CD8-positive, alpha-beta memory T cell (primary cell): ENCODE measurements at places on chromosomes 11 and 22. TPM values are rescaled to one million over a fixed set of nuclear protein-coding genes. Genes with fewer than 3 reads are reported as not detected.
A peak's percentile ranks its signal among the peaks of the same experiment; 100 is the strongest.

DNA sequence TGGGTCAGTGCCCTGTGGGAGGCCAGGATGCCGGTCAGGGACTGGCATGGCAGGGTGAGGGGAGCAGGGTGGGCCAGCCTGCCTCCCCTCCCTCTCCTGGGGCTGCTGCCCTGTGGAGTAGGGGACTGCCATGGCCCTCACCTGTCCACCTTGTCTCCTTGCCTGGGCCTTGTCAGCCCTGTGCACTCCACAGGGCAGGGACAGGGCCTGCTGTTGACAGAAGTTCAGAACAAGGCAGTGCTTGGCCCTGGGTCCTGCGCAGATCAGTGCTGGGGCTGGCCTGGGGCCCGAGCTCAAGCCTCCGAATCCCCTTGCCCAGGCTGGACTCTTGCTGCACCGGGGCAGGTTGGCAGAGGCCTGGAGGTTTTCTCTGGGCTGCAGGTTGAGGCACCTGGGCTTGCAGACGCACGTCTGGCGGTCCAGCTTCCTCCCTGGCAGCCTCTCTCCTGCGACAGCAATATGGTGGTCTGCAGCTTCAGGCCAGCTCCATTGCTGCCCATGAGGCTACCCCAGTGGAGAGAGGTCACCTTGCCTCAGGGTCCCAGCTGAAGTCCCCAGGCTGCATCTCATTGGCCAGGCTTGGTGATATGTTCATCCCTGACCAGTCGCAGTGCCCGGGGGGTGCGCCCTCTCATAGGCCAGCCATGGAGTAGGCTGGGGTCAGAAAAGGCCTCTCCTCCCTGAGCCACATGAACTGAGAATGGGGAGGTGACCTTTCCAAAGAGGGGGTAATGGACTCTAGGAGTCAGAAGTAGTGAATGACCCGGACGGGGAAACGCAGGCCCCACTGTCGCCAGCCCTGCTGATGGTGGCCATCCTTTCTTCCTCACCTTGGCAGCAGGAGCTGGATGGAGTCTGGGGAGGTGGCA, 21.5 kb upstream of the CHKA start:
- H3K4me3 ChIP-seq: peak overlapping the region; percentile 32
- peaks cover 11% of the 10 kb centered on the region for H3K4me1 ChIP-seq
- no peak for DNase-seq
- no peak overlapping the region for H3K27ac ChIP-seq

- peak overlapping the region; percentile 65 for H3K27ac ChIP-seq
- H3K27me3 ChIP-seq: no peaks in the 10 kb centered on the region
- no peak overlapping the region for H3K4me3 ChIP-seq
- H3K36me3 ChIP-seq: no peaks in the 10 kb centered on the region
- H3K4me1 ChIP-seq: peaks cover 20% of the 10 kb centered on the region
These were observed 1.6 kb downstream of the GSTP1 start for GRCh38 chr11:67584881-67585873.

The PGR gene
- not detected for total RNA-seq

GRCh38 chr22:36027935-36028645, 534 bp downstream of the RBFOX2 start:
- H3K36me3 ChIP-seq: no peaks in the 10 kb centered on the region
- H3K4me1 ChIP-seq: peaks cover 21% of the 10 kb centered on the region

DNA sequence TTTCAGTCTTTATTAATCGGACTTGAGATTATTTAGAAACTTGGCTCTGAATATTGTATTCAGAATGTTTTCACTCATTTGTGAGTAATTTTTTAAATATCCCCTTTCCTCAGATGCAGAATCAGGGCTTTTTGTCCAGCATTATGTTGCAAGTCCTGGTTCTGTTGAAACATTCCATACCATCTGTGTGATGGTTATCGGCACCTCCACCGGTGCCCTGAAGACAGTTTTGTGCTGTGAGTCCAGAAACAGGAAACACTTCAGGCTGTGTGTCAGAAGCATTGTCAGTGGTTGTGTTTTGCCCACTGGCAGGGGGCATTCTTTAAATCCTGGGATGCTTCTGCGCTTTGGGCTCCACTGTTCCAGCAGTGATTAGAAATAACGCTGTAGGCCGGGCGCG, 20.4 kb downstream of the CDPF1 start:
- no peaks in the 10 kb centered on the region for H3K36me3 ChIP-seq
- DNase-seq: no peak
- H3K27me3 ChIP-seq: no peaks in the 10 kb centered on the region
- no peaks in the 10 kb centered on the region for H3K4me1 ChIP-seq
- no peak overlapping the region for H3K27ac ChIP-seq

The RPS13 gene
- 1,569 TPM for total RNA-seq

DNA sequence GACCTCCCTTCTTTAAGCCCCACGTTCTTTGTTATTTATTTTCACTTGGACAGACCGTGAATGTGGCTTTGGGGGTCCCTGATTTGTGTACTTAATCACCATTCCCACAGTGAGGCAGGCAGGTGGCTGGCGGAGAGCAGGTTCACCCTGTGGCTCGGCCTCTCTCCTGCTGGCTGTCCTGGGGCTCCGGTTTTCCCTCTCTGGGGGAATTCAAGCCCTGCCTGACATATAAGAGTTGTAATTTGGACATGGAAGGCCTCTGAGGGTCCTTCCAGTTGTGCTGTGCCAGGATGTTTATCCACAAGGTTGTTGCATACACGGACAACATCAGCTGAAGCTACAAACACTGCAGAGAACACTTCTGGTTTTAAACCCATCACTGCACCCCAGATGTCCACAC, 824.5 kb downstream of the TBC1D22A start:
- no peak overlapping the region for H3K4me3 ChIP-seq
- H3K4me1 ChIP-seq: no peaks in the 10 kb centered on the region
- DNase-seq: no peak
- no peaks in the 10 kb centered on the region for H3K36me3 ChIP-seq
- H3K27ac ChIP-seq: no peak overlapping the region

GRCh38 chr22:45516163-45516562, 13.5 kb downstream of the FBLN1 start:
- no peaks in the 10 kb centered on the region for H3K27me3 ChIP-seq
- H3K4me3 ChIP-seq: no peak overlapping the region
- no peak overlapping the region for H3K27ac ChIP-seq
- H3K36me3 ChIP-seq: no peaks in the 10 kb centered on the region
- DNase-seq: no peak

DNA sequence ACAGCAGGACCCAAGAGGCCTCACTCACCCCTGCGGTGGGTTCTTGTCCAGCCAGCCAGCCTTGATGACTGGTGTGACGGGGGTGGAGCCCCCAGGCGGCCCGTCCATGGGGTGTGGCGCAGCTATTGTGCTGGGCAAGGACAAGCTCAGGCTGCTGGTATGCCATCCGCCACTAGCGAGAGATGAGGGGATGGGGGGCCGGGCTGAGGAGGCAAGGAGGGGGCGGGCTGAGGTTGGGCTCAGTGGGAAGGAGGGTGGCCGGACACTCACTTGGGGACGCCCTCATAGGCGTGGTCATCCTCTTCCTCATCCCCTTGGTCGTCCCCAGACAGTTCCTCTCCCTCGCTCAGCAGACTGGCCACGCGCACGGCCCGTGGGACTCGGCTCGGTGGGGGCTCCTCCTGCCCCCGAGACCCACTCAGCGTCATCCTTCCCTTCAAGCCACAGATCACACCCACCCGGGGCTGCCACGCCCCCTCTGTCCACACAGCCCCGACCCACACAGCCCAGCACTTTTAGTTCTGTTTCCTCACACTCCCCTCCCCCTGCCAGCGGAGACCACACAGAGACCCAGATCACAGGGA, 38.0 kb upstream of the PDE2A start:
- H3K36me3 ChIP-seq: peaks cover 39% of the 10 kb centered on the region
- H3K27me3 ChIP-seq: no peaks in the 10 kb centered on the region

DNA sequence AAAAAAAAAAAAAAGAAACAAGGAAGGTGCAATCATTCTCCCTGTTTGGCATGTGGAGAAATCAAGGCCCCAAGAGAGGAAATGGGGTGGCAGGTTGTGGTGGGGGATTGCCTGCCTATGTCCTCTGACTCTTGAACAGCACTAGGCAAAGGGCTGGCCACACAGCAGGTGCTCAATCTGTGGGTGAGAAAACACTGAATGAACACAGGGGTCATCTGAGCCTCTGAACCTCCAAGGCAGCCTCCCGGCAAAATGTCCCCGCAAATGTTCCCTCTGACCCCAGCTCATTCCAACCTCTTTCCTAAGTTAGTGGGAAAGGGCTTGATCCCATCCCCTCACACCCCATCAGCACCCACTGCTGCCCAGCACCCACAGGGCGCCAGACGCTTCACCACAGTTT, 4.6 kb downstream of the PLA2G6 start:
- H3K27ac ChIP-seq: no peak overlapping the region
- H3K36me3 ChIP-seq: no peaks in the 10 kb centered on the region
- peak; percentile 15 for DNase-seq
- no peaks in the 10 kb centered on the region for H3K27me3 ChIP-seq
- H3K4me3 ChIP-seq: no peak overlapping the region

- no peak overlapping the region for H3K27ac ChIP-seq
- H3K36me3 ChIP-seq: no peaks in the 10 kb centered on the region
- no peak overlapping the region for H3K4me3 ChIP-seq
- no peaks in the 10 kb centered on the region for H3K27me3 ChIP-seq
- DNase-seq: no peak
These were observed 61.0 kb upstream of the PLET1 start for GRCh38 chr11:112321501-112322172.

DNA sequence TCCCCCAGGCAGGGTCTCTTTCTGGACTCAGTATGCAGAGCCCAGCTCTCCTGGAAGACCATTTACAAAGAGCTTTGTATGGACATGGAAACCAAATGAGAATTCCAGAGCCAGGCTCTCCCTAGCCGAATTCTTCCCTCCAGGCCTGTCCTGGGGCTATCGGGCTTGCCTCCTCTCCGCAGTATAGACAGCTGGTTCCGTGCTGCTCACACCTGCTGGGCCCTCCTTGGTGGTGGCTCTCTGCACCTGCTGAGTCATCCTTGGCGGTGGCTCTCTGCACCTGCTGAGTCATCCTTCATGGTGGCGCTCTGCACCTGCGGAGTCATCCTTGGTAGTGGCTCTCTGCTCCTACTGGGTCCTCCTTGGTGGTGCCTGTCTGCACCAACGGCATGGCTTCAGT, 743.5 kb downstream of the BRD1 start:
- H3K27ac ChIP-seq: no peak overlapping the region
- H3K36me3 ChIP-seq: no peaks in the 10 kb centered on the region
- no peaks in the 10 kb centered on the region for H3K27me3 ChIP-seq
- no peak overlapping the region for H3K4me3 ChIP-seq

The OR8I2 gene
- not detected for total RNA-seq

The UBQLNL gene
- not detected for total RNA-seq

GRCh38 chr11:74766905-74767304, 18.3 kb downstream of the RNF169 start:
- H3K4me3 ChIP-seq: no peak overlapping the region
- DNase-seq: no peak
- H3K27me3 ChIP-seq: no peaks in the 10 kb centered on the region
